ENCODE measurements at places on chromosomes 5 and 9. TPM values are rescaled to one million over a fixed set of nuclear protein-coding genes. Genes with fewer than 3 reads are reported as not detected.
A peak's percentile ranks its signal among the peaks of the same experiment; 100 is the strongest.

SLC34A3 gene
- not detected for total RNA-seq

FAXDC2 gene
- 2.9 TPM for total RNA-seq

SLC23A1 gene
- not detected for total RNA-seq

TRIM36 gene
- total RNA-seq: 18.9 TPM

DRD1 gene
- total RNA-seq: not detected

DNA sequence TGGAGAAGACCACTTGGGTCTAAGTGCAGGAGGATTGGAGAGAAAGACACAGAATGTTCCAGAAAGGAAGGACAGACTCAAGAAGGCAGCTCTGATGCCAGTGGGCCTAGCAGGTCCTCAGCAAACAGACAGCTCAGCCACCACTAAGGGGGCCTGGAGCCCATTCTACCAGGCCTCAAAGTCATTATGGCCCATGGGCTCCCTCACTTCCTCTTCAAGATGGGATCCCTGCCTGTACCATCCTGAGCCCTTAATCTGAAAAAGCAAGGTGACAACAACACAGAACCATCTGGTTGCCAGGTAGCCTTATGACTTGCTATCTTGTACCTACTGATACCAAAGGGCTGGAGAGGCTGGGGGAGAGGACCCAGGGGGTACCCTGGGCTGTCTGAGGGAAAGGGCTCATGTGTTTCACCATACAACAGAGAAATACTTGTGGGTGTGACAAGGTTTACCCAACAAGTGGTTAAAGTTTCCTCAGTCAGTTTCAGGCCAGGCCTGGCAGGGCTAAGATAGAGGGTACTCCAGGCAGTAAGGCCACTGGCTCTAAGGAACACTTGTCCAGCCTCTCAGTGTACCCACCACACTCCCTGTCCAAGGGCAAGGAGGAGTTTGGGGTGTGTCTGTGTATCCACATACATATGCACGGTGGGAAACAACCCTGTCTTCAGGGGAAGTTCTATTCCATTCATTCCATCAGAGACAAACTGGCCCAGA, 30.7 kb downstream of the TCF7 start:
- no peak overlapping the region for H3K4me3 ChIP-seq
- H3K36me3 ChIP-seq: no peaks in the 10 kb centered on the region
- no peak for DNase-seq
- no peaks in the 10 kb centered on the region for H3K27me3 ChIP-seq

DNA sequence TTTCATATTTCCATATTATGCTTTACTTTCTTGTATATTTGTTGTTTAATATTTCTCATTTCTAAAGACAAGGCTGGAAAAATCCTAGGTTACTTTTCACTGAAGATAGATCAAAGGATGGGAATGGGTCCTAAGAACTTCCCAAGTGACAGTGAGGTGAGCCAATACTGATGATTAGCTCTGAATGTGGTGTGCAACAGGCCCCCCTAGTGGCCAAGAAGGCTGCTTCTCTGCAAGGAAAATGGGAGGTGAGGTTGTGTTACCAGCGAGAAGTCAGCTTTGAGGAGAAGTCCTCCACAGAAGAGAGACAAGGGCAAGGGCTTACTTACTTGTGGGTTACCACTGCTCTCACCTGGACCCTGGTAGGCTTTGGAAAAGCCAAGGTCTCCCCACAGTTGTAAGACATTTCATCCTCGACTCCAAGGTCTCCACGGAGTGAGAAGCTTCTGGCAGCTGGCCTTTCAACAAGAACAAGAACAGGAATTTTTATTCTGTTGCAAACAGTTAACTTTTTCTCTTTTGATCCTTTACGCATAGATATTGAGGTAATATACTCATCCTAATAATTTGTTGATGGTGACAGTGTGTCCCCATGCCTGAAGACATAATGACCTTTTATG, 69.9 kb downstream of the MAMDC2 start:
- peak; percentile 32 for DNase-seq
- no peaks in the 10 kb centered on the region for H3K27me3 ChIP-seq
- no peaks in the 10 kb centered on the region for H3K36me3 ChIP-seq
- H3K27ac ChIP-seq: no peak overlapping the region

- no peak for DNase-seq
- no peaks in the 10 kb centered on the region for H3K4me1 ChIP-seq
- no peak overlapping the region for H3K4me3 ChIP-seq
- H3K27me3 ChIP-seq: peaks cover 2% of the 10 kb centered on the region
- H3K36me3 ChIP-seq: no peaks in the 10 kb centered on the region
- H3K27ac ChIP-seq: no peak overlapping the region
These were observed 61.2 kb downstream of the FYB1 start for GRCh38 chr5:39158127-39158593.

- no peak overlapping the region for H3K27ac ChIP-seq
- H3K4me1 ChIP-seq: no peaks in the 10 kb centered on the region
- no peaks in the 10 kb centered on the region for H3K36me3 ChIP-seq
These were observed 18.7 kb upstream of the DCAF12 start for GRCh38 chr9:34145165-34145564.

DNA sequence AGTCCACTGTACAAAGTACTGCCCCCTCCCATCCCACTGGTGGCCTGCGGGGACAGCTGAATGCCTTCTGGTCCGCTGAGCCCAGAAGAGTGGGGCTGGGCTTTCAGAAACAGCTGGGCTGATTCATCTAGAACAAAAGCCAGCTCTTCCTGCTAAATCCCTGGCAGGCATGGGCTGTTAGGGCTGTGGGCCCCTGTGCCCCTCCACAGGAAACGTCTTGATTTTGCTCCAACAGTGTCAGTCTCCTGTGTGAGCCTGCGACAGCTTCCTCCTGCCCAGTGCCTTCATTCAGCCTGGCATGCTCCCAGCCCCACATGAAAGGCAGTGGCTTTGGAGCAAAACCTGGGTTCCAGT, 6.9 kb upstream of the GSN start:
- peak overlapping the region; percentile 44 for H3K27ac ChIP-seq
- H3K27me3 ChIP-seq: peaks cover 2% of the 10 kb centered on the region
- H3K36me3 ChIP-seq: no peaks in the 10 kb centered on the region
- peak; percentile 36 for DNase-seq
- H3K4me3 ChIP-seq: peak overlapping the region; percentile 58

GRCh38 chr5:138370537-138370936, 18.1 kb downstream of the KDM3B start:
- H3K4me1 ChIP-seq: peaks cover 14% of the 10 kb centered on the region
- H3K4me3 ChIP-seq: no peak overlapping the region
- no peaks in the 10 kb centered on the region for H3K27me3 ChIP-seq
- DNase-seq: no peak
- no peaks in the 10 kb centered on the region for H3K36me3 ChIP-seq

DNA sequence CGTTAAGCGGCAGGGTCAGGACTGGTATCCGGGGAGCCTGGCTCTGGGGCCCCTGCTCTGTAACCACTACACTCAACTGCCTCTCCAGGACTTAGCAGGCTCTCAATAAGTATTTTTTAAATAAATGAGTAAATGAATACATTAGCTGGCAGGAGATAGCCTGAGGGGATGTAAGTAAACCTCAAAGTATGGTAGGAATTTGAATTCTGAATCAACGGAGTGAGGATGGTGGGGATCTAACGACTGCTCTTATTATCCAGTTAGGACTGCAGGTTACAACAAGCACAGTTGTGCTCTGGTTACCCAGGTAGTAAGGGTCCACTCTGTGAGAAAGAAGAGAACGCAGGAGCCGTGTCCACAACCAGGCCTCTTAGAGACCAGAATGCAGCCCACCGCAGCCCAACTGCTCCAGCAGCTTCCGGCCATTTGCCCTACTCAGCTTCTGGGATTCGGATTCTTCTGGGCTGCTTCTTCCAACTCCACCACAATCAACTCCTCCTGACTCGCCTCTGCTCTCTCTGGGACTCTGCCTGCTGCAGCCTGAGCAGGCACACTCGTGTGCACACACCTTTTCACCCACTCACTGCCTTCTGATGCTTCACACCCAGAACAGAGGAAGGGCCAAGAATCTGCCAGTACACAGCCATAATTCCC, 52.6 kb downstream of the MED27 start:
- no peaks in the 10 kb centered on the region for H3K27me3 ChIP-seq
- DNase-seq: no peak
- H3K4me1 ChIP-seq: peaks cover 24% of the 10 kb centered on the region
- H3K36me3 ChIP-seq: no peaks in the 10 kb centered on the region

DNA sequence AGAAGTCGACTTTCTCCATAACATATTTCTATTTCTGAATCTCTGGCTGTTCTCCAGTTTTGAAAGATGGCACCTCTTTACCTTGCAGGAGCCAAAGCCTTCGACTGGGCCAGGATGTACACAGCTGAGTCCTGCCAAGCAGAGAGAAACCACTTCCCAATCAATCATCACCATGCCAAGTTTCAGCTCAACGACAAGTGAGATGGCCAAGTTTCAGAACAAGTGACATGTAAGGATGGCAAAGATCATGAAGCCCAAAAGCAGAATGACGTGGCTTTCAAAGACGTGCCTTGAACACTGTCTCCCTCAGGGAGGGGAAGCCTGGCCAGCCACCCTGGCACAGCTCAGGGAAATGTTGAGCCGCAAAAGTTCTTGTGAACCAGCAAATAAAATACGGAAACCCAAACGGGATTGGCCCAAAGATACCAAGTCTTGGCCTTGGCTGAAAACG, 17.7 kb downstream of the STK10 start:
- peaks cover 66% of the 10 kb centered on the region for H3K4me1 ChIP-seq
- H3K36me3 ChIP-seq: peaks cover 5% of the 10 kb centered on the region
- H3K27me3 ChIP-seq: no peaks in the 10 kb centered on the region
- H3K27ac ChIP-seq: no peak overlapping the region

- peak; percentile 69 for DNase-seq
- H3K36me3 ChIP-seq: no peaks in the 10 kb centered on the region
- H3K4me1 ChIP-seq: peaks cover 4% of the 10 kb centered on the region
- H3K27ac ChIP-seq: no peak overlapping the region
- H3K4me3 ChIP-seq: no peak overlapping the region
- H3K27me3 ChIP-seq: peaks cover 24% of the 10 kb centered on the region
These were observed 5.4 kb upstream of the LCN15 start for GRCh38 chr9:136769710-136770191.

DNA sequence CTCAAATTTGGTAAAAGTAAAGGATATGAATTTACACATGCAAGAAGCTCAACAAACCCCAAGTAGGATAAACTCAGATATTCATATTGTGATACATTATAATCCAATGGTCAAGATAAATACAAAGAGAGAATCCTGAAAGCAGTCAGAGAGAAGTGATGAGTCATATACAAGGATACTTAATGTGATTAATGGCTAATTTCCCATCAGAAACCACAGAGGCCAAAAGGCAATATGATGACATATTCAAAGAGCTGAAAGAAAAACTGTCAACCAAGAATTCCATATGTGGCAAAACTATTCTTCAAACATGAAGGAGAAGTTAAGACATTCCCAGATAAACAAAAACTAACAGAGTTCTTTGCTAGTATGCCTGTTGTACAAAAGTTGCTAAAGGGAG, 19.5 kb upstream of the IRF1 start:
- DNase-seq: no peak
- peaks cover 4% of the 10 kb centered on the region for H3K27me3 ChIP-seq
- H3K36me3 ChIP-seq: peaks cover 13% of the 10 kb centered on the region
- no peaks in the 10 kb centered on the region for H3K4me1 ChIP-seq
- no peak overlapping the region for H3K4me3 ChIP-seq

- peak overlapping the region; percentile 3 for H3K27ac ChIP-seq
- no peaks in the 10 kb centered on the region for H3K27me3 ChIP-seq
- H3K4me3 ChIP-seq: no peak overlapping the region
- peaks cover 11% of the 10 kb centered on the region for H3K36me3 ChIP-seq
These were observed 47.7 kb downstream of the ATG10 start for GRCh38 chr5:82019342-82020138.

GRCh38 chr5:170159101-170159698, 53.5 kb downstream of the FOXI1 start:
- no peaks in the 10 kb centered on the region for H3K36me3 ChIP-seq
- H3K27me3 ChIP-seq: no peaks in the 10 kb centered on the region
- no peak for DNase-seq
- no peak overlapping the region for H3K4me3 ChIP-seq

DNA sequence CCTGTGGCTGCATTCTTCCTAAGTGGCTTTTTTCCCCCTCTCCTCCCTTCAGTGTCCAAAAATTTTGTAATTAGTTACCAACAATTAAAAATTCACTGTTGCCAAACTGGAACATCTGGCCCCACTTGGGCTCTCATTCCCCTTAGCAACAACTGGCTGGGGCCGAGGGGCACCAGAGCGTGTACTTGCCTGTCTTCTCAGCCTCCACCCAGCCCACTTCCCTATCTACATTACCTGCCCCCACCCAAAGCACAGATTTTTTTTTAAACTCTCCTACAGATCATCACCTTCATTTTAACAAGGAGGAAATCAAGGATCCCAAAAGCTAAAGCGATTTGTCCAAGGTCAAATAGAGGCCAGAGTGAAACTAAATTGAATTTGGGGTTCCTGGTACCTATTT, 278.8 kb downstream of the EBF1 start:
- H3K27me3 ChIP-seq: no peaks in the 10 kb centered on the region
- no peak for DNase-seq
- peaks cover 8% of the 10 kb centered on the region for H3K4me1 ChIP-seq

DNA sequence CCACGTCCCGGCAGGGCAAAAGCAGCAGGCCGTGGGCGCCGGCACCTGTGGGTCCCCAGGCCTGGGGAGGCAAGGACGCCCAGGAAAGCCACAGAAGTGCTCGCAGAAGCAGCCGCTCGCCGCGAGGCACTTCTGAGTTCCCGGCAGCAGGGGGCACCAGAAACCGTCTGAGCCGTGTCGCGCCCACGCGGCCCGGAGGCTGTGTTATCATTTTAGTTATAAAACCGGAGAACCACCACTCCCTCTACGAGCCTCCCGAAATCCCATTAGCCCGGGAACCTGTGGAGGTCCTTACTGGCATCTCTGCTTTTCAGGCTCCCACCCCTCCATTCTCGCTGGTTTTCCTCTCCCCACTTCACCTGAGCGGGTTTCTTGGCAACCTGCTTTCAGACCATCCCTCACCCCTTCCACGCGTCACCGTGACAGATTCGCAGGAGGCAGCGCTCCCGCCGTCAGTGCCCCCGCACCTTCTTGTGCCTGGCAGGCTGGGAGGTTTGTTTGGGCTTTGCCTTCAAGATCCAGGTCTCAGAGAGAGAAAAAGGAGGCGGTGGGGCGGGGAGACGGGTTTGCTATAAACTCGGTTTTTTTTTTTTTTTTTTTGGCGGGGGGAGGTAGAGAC, 2.3 kb downstream of the GDNF start:
- H3K4me1 ChIP-seq: peaks cover 29% of the 10 kb centered on the region
- no peaks in the 10 kb centered on the region for H3K36me3 ChIP-seq
- peak overlapping the region; percentile 84 for H3K4me3 ChIP-seq
- no peak overlapping the region for H3K27ac ChIP-seq
- DNase-seq: peak; percentile 79
- peaks cover 93% of the 10 kb centered on the region for H3K27me3 ChIP-seq

GRCh38 chr9:122119166-122119521, 26.0 kb upstream of the TTLL11 start:
- H3K4me3 ChIP-seq: no peak overlapping the region
- H3K27ac ChIP-seq: no peak overlapping the region
- no peaks in the 10 kb centered on the region for H3K36me3 ChIP-seq
- H3K4me1 ChIP-seq: peaks cover 4% of the 10 kb centered on the region
- DNase-seq: no peak

DNA sequence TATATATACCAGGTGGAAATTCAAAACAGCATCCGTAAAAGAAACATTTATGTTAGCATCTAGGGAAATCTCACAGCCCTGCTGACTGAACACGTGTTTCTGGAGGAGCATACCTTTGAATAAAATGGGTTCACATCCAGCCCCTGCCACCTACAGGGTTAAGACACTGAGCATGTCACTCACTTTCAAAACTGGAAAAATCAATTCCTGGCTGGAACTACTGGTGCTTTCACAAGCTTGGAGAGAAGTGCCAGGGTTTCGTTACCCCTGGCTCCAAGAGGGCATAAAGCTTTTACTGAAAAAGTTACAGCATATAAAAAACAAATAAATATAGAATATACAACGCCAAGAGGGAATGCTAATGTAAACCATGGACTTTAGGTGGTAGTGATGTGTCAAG, 48.0 kb downstream of the SERINC5 start:
- no peaks in the 10 kb centered on the region for H3K27me3 ChIP-seq
- no peak overlapping the region for H3K4me3 ChIP-seq
- no peak for DNase-seq
- no peak overlapping the region for H3K27ac ChIP-seq
